ENCODE measurements at places on chromosomes 16 and 17.

DNA sequence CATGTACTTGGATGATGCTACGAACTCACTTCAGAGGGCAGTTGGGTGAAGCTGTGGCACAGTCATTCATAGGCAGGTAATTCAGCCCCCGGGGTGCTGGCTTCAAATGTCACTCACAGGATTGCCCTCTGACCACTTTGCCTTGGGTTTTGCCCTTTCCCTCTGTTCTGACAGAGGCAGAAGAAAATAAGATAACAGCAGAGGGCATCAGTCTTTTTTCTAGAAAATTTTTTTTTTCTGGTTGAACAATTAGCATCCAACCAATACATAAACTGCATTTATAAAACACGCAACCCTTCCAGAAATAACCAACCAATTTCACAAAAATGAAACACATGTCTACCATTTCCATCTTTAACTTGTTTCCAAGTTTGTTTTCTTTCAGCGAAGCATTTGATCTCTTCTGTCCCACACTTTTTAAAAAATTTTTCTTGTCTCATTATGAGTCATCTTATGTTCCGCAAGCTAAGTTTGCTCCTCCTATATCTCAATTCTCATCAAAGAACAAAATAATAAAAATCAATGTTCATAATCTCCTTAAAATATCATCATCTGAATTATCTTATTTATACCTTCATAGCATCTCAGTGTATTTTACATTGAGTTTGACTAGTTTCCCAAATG is 15.6 kb downstream of the NACA2 start:
- no peak for DNase-seq

- DNase-seq: no peak
Measured at GRCh38 chr16:10652730-10653590, 41.8 kb downstream of the TEKT5 start.

GRCh38 chr16:3998793-3999478 is 117.3 kb downstream of the ADCY9 start:
- DNase-seq: no peak

DNA sequence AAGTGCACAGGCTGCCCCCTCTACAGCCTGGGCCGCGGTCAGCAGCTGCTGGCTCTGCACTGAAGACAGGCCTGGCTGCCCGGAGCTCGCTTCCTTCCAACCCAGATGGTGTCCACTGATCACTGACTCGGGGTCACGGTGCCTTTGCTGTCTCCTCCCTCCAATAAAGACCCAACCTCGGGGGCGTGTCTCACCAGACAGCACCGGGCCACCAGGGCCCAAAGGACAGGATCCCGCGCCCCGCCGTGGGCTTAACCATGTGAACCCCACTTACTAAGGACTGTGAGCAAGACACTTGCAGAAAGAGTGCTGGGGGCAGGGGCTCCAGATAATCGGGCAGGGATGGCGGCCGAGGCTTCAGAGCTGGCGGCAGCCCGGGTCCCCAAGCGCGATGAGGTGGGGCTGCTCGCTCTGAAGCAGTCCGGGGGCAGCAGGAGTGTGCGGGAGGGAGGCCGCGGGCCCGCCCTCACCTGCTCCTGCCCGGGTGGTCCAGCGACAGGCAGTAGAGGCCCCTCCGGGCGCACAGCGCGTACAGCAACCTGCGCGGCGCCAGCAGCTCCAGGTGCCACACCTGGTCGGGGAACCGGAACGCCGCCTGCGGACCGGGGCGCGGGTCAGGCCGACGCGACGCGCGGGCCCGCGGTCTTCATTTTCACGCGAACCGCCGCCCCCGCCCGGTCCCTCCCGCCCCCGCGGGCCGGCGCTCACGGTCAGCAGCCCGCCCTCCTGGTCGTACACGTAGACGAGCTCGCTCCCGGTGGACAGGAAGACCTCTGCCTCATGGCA is 502 bp downstream of the FAAP100 start:
- DNase-seq: peak; percentile 17

DNA sequence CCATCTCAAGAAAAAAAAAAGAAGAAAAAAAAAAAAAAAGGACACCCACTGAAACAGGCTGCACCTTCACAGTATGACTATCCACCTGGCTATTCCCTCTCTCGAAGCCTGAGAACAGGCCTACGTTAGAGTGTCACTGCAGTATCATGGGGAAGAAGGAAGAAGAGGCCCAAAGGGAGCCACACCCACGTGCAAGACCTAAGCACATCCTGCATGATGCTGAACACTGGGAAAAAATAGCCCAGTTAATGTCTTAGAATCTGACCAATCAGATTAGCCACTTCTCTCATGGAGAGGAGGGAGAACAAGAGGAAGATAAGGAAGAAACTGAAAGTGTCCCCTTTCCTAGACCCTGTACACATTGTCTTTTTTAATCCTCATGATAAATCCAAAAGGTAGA is 19.5 kb upstream of the MED13 start:
- no peak for DNase-seq

- no peak for DNase-seq
Measured at GRCh38 chr17:64687961-64688360, 25.9 kb upstream of the SMURF2 start.

DNA sequence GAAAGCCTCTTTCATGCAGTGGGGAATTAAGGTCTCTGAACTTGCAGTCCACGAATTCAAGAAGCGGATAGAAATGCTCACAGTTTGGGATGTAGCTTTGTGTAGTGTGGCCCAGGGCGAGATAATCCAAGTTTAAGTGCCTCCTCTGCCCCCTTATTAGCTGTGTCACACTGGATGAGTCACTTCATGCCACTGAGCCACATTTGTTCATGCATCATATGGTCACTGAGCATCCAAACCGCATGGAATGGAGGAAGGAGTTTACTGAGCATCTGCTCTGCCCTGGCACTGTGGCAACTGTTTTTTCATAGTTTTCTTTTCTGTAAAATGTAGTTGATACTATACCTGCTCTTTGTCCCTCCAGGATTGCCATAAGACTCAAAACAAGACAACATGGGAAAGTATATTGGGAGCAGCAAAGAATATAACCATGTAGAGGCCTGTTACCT is 15.1 kb upstream of the DHX8 start:
- no peak for DNase-seq

DNA sequence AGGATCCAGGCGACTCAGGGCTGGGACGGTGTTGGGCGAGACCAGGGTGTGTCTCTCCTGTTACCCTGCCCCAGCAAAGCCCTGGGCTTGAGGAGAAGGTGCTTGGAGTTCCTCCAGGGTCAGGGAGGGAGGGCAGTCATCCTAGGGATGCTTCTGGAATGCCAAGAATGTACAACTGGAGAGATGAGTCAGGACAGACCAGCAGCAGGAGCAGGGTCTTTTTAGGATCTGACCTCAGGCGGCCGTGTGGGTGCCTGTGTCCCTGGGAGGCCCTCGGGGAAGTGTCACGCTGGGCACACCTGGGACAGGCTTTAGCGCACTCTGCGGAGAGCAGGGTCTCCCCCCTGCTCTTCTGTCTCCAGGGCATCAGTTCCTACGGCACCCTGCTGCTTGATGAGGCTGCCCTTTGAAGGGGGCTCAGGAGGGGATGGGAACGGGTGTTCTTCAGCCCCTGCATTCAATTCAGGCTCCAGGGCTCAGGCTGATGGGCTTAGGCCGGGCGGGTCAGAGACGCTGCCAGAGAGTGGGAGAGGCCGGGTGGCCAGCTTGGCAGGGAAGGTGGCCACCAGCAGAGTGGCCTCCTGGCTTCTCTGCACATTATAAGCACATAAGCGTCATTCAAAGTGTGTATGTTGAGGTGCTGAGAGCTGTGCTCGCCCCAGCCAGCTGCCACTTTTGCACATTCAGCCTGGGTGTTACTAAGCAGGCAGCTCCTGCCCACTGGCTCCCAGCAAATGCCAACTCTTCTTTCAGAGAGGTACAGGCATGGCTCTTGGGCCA is 8.4 kb upstream of the MTSS2 start:
- DNase-seq: no peak

DNA sequence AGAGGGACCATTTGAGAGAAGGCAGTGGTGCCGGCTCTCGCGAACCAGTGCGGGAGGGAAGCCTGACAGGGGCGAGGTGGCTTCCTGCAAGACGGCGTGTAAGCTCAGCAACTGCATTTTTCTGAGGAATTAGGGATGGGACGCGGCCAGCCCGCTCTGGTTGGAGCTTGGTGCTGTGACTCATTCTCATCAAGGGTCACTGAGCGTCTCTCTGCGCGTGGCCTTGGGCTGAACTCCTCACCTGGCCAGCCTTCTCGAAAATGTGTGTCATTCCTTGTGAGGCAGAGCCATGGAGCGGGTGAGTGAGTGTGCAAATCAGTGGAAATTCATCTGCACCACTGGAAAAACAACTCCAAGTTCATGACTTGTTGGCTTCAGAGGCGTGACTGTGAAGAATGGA is 52.8 kb downstream of the NTN1 start:
- DNase-seq: no peak

DNA sequence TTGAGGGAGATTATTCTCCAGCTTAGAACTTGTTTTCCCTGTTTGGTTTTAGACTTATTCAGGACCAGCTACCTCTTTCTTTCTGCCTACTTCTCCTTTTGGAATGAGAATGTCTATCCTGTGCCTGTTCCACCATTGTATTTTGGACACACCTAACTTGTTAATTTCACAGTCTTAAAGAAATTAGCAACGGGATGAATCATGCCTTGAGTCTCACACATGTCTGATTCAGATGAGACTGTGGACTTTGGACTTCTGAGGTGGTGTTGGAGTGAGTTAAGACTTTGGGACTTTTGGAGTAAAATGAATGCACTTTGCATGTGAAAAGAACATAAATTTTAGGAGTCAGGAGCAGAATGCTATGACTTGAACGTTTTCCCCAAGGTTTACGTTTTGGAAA is 581.4 kb downstream of the CDH11 start:
- no peak for DNase-seq

DNA sequence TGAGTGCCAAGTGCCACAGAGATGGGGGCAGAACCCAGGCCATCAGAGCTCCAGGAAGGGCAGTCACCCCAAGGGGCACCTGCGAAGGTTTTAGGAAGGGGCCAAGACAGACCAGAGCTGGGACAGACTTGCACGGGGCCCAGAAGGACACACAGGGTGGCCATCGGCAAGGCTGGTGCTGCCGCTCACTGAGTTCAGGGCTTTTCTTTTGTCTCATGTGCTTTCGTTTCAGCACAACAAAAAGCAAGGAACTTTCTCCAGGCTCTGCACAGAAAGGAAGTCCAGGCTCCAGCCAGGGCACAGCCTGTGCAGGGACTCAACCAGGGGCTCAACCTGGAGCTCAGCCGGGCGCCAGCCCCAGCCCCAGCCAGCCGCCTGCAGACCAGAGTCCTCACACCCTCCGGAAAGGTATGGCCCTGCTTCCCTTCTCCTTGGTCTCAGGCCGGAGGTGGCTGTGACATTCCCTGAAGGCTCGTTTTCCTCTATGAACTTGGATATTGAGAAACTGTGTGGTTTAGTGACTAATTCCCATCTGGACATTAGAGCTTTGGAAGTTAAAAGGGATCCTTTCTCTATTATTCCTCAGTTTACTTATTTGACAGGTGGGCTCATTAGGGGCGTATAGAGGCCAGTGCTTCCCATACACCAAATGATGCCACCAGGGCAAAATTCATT is 37.9 kb downstream of the ELAC2 start:
- no peak for DNase-seq

- no peak for DNase-seq
Measured at GRCh38 chr16:73202161-73202729, 154.3 kb upstream of the ZFHX3 start.

- DNase-seq: no peak
Measured at GRCh38 chr16:57925310-57925709, 45.6 kb downstream of the CNGB1 start.

- peak; percentile 50 for DNase-seq
Measured at GRCh38 chr17:81027591-81028505, 7.1 kb upstream of the BAIAP2 start.

GRCh38 chr17:50661795-50662391 is 27.2 kb downstream of the ABCC3 start:
- peak; percentile 19 for DNase-seq

DNA sequence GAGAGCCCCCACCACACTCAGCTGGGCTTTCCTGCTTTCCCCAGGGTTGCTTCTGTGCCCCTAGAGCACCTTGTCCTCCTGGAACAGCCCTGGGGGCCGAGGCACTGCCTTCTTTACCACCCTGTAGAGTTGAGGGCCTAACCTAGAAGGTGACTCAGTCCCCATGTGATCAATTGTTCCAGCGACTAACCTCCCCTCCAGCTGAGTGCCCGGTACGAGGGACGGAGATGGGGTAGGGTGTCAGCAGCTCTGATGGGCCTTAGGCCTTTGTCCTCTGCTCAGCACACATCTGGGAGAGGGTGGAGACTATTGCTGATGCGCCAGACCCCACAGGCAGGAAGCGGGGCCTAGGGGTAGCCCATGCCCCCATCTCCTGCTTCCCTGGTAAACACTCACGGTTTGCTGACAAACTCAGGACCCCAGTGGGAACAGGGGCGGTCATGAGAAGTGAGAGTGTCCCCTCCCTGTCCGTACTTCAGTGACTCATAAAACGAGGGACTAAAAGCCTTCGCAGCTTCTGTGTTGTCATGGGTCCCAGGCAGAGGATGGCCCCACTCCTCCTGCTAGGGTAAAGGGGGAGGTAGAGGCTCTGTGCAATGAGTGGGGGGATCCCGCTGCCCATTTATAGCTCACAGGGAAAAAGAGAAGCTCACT is 33.1 kb downstream of the NECAB2 start:
- no peak for DNase-seq

DNA sequence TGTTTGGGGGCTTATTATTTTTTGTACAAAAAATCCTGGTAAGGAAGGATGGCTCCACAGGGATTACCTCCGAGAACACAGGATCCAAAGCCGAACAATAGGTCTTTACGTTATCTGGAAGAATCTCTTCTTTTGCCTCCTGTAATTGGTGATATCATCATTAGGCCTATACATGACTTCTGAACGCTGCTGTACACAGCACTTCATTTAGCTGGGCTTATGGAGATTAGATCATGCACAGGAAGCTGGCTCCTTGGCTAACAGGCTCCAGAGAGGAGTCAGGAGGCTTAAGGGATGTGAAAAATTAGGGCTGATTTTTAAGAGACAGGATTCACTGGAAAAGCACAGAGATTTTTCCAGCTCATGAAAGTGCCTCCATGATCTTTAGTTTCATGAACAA is 54.7 kb downstream of the TANGO6 start:
- no peak for DNase-seq

DNA sequence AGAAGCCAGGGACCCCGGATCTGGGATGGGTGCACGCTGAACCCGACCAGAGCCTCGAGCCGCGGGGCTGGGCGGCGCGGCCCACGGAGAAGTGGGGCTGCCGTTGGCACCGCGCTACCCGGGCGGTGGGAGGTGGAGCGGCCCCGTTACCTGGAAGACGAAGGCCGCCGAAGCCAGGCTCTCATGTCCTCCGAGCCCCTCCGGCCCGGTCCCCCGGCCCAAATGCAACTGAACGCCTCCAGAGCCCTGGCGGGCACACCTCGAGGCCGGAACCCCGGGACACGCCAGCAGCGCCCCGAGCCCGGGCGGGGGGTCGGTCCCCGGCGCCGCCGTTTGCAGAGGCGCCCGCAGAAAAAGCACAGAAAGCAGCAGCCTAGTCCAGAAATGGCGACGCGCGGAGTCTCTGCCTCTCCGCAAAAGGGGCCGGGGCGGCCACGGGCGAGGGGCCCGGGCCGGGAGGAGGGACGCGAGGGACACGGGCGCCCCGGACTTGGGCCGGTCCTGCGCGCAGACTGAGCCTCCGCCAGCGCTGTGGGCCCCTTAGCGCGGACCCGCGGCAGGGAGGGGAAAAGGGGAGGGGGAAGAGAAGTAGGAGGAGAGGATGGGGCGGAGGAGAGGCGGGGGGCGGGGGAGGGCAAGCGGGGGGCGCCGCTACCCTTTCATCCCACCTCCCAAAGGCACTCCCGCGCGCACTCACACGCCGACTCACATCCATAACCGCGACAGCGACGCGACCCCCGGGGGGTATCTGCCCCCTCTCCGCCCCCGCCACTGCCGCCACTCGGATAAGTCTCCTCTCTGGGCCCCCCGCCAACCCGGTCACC is 1.4 kb downstream of the AXIN2 start:
- peak; percentile 35 for DNase-seq
